HFFc6 (cell line): ENCODE measurements at places on chromosomes 16 and 17. TPM values are rescaled to one million over a fixed set of nuclear protein-coding genes. Genes with fewer than 3 reads are reported as not detected.

The TBC1D3B gene
- total RNA-seq = 0.85 and 1.6 TPM in 2 replicates

The NOS2 gene
- total RNA-seq = not detected in 2 replicates

The KRTAP2-1 gene
- 0.36 to 0.41 TPM in 2 of 3 replicates, not detected in the other for total RNA-seq

The NECAB2 gene
- 0.27 TPM in 1 of 3 replicates, not detected in the others for total RNA-seq

The MYH1 gene
- not detected in 2 replicates for total RNA-seq

The ITGA2B gene
- total RNA-seq = 0.06 TPM in 1 of 3 replicates, not detected in the others

The CCDC144A gene
- 0.11 to 0.59 TPM (median 0.24 TPM) in 3 replicates for total RNA-seq

The MYH8 gene
- total RNA-seq = not detected in 2 replicates

The RASL10B gene
- total RNA-seq = 1.9 and 4.9 TPM in 2 replicates

The AGRP gene
- not detected in 2 replicates for total RNA-seq

The MYH2 gene
- 0.02 to 0.11 TPM in 2 of 3 replicates, not detected in the other for total RNA-seq

The BRICD5 gene
- total RNA-seq = 1.1 to 3.3 TPM (median 2.8 TPM) in 3 replicates

The CCDC200 gene
- not detected in 3 replicates for total RNA-seq

GRCh38 chr17:82974136-82974952 is 105.1 kb upstream of the METRNL start:
- no peak for DNase-seq

- DNase-seq = no peak
Observed at GRCh38 chr16:30095166-30096078, 591 bp downstream of the YPEL3 start.

DNA sequence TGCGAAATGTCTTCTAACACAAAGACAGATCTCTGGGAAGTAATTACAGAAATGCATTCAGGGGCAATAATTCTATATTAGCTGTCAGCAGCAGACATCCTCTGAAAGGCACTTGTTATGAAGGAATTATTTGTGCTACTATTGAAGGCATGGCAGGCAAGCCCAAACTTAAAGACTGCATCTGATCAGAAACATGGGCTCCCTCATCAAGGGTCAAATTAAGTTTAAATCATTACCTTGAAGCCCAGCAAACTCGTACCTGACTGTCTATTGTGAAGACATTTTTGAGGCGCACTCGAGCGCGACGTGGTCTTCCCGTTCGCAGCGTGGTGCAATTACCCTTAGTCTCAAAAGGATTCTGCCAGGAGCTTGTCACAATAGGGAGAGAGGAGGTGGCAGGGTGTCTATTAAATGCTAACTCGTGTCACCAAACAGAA is 110.6 kb downstream of the ZNF423 start:
- DNase-seq = no peak

DNA sequence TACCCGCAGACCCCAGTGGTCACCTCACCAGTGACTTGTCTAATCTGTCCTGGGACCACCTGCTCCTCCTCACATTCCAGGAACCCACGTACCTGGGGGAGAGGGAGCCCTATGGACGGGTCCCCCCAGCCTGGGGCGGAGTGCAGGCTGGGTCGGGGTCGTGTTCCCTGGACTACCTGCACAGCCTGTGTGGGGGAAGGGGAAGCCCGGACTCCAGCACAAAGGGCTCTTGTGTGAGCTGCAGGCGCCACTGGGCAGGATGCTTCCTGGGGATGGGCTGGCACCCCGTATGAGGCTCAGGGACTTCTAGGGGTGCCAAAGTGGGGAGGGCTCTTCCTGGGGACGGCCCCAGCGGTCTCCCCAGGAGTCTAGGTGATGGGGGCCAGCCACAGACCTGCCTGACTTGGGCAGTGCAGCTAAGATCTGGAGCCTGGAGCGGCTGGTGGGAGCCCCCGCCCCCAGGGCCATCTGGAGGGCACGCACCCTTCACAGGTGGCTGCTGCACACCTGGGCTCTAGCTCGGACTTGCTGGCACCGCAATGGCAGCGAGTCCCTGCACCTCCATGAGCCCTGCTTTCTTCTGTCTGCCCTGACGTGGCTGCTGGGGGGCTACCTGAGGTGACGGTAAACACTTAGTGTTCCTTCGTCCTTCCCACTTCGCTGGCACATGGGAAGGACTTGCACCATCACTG is 7.5 kb downstream of the VASN start:
- DNase-seq = no peak

GRCh38 chr17:7883781-7884386 is 4.7 kb upstream of the CHD3 start:
- no peak for DNase-seq

GRCh38 chr17:29693751-29694150 is 71.0 kb upstream of the CORO6 start:
- no peak for DNase-seq

GRCh38 chr16:86533767-86534351 is 21.2 kb downstream of the MTHFSD start:
- DNase-seq = no peak

- DNase-seq = no peak
Observed at GRCh38 chr16:84861671-84862070, 41.9 kb downstream of the CRISPLD2 start.

- DNase-seq = no peak
Observed at GRCh38 chr16:27892879-27893278, 170.6 kb downstream of the GSG1L start.

DNA sequence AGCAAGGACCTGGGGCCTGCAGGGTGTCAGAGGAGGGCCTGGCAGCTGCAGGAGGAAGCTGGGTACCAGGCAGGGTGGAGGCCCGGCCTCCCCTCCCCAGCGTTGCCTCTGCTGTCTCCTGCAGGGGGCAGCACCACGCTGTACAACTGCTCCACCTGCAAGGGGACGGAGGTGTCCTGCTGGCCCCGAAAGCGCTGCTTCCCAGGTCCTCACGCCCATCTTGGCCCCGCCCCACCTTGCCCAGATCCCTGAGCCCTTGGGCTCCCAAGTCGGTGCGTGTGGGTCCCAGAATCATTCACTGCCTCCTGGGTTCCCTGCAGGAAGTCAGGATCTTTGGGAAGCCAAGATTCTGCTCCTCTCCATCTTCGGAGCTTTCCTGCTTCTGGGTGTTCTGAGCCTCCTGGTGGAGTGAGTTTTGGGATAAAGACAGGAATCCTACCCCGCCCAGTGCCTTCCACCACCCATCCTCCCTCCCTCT is 1.2 kb downstream of the TMEM95 start:
- DNase-seq = peak; percentile 32

DNA sequence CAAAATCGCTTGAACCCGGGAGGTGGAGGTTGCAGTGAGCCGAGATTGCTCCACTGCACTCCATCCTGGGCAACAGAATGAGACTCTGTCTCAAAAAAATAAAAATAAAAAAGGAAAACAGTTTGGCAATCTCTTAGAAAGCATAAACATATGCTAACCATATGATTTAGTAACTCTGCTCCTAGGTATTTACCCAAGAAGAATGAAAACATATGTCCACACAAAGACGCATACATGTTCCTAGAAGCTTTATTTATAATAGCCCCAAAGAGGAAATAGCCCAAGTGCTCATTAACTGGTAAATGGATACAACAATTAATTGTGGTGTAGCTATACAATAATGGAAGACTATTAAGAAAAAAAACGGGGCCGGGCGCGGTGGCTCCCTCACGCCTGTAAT is 18.5 kb upstream of the CDH1 start:
- no peak for DNase-seq

DNA sequence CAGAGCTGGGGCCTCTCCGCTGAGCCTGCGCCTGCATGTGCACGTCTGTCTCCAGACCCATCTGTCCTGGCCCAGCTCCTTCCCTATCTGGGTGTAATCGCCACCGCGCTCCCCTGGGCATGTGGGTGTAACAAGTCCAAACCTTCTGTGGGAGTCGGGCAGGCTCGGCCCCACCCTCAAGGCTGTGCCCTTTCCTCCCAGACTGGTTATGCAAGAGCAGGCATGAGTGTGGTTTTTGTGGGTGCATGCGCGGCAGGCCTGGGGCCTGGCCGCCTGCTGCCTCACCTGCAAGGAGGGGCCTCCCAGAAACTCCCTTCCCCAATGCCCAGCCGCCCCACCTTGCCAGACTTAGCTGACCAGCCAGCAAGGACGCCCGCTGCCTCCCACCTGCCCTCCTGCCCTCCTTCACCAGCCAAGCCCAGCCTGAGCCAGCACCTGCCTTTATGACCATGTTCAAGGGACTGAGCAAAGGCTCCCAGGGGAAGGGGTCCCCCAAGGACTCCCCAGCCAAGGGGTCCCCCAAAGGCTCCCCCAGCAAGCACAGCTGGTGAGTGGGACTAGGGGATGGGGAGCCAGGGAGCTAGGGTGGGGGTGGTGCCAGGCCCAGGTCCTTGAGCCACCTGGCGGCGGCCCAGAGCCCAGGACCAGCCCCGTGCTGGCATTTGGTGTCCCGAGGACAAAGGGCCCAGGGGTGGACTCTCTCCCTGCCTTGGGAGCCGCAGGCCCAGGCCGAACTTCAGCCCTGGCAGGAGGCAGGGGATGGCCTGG is at the start of gene EVPLL:
Gene EVPLL, plus strand, starts transcription at position 342 of the 768 bp plus-strand sequence. CDS start 3,160 bp downstream, outside the sequence.
- DNase-seq = no peak

- no peak for DNase-seq
Observed at GRCh38 chr16:78817200-78817739, 717.8 kb downstream of the WWOX start.
